Stimulated activated CD4-positive, alpha-beta T cell treated with anti-CD3 and anti-CD28 coated beads, Interleukin-2, amount 100 ng/mL, for 24 hours (primary cell): ENCODE measurements at places on chromosomes 12 and 14.

- DNase-seq: no peak
Measured at GRCh38 chr12:102425109-102426039, 55.0 kb downstream of the IGF1 start.

- DNase-seq: no peak
Measured at GRCh38 chr12:56014205-56014604, 6.6 kb upstream of the IKZF4 start.

GRCh38 chr14:36514278-36515104, 5.5 kb downstream of the NKX2-1 start:
- no peak for DNase-seq

GRCh38 chr12:121800694-121801594, 2.9 kb upstream of the SETD1B start:
- DNase-seq: peak; percentile 71

DNA sequence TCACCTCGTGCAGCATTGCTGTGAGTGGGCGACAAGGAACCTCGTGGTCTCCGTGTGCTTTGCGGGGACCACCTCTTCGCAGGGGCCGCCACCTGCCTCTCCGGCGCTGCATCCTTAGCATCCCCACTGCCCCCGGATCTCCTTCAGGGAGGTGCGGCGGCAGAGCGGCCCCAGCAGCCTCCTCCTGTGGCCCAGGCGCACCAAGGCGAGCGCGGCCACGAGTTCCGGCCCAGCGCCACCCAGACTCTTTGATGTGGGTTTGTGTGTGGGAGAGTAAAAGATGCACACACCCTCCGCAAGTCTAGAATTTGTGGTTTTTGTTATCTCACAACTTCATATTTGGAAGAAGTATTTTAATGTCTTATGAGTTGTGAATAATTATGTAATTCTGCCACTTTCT, 118.8 kb upstream of the DIO3 start:
- DNase-seq: peak; percentile 73

DNA sequence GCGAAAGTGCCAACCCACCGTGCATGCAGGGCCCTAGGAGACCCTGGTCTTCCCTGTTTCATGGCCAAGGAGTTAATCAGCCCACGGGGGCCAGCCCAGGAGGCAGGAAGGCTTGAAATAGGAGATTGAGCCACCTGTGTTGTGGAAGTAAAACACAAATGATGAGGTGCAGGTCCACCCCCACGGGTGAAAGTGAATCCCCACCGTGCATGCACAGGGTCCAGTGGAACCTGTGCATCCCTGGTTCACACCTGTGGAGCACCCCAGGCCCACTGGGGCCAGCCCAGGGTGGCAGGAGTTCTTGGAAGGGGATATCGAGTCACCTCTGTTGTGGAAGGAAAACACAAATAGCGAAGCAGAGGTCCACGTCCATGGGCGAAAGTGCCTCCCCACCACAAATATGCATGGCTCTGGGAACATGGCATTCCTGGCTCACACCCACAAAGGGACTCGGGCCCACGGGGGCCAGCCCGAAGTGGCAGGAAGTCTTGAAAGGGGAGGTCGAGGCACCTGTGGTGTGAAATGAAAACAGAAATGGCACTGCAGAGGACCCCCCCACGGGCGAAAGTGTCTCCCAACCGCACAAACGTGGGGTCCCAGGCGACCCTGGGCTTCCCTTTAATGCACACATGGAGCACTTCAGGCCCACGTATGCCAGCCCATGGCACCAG, 381.5 kb downstream of the ALG10 start:
- no peak for DNase-seq

- no peak for DNase-seq
Measured at GRCh38 chr12:113935459-113935858, 30.7 kb downstream of the RBM19 start.
